ENCODE measurements at places on chromosomes 12 and 14. TPM values are rescaled to one million over a fixed set of nuclear protein-coding genes. Genes with fewer than 3 reads are reported as not detected.
A peak's percentile ranks its signal among the peaks of the same experiment; 100 is the strongest.

DNA sequence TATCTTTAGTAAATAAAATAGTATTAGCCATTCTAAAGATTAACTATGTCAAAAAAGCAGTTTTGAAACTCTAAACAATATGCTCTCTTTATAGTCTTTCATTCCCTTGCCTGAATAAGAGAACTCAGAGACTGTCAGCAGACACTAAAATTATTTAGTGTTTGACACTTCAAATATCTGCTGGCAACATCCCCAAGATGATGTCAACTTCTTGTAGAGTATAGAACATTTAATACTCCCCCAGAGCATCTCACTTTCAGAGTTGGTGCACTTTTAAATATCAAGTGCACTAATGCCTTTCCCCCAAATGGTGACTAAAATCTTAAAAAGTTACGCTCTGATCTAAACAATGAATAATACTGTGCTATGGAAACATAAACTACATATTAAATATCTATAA, 374.9 kb downstream of the SLC6A15 start:
- no peak for DNase-seq

DNA sequence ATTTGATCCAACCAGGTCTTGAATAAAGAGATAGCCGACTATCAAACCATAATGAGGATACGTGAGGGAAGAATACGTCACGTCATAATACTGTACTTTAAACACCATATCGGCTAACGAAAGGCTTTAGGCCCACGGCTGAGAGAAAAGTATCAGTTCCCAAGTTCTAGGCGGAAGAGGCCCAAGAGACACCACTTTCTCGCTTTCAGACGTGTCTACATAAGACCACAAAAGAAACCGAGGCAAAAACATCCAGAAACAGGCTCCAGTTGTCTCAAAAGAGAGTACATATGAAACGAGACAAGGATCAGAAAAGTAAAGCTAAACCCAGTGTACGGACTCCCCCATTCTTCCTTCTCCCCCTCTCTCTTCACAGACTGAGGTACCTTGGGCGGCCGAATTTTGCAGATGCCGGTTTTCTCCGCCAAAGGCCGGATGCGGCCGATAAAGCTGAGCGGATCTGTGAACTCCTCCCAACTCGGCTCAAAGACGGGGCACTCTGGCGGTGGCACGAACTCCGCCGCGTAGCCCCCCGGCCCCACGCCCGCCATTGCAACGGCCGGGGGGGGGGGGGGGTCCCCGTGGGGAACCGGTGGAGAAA, 479 bp downstream of the KDM5A start:
- DNase-seq: peak; percentile 37

DNA sequence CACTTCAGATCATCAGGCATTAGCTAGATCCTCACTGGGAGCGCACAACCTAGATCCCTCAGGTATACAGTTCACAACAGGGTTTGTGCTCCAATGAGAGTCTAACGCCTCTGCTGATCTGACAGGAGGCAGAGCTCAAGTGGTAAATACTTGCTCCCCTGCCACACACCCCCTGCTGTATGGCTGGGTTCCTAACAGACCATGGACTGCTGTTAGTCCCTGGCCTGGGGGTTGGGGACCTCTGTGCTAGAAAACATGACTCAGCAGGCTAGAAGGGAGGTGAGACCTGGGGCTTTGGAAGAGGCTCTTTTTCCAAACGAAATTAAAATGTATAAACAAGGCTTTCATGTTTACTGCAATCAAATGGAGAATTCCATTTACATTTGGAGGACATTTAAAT, 691.1 kb downstream of the FLRT2 start:
- DNase-seq: no peak

PLEKHH1 gene
- not detected for total RNA-seq

EPS8 gene
- total RNA-seq: 1.5 TPM

DNA sequence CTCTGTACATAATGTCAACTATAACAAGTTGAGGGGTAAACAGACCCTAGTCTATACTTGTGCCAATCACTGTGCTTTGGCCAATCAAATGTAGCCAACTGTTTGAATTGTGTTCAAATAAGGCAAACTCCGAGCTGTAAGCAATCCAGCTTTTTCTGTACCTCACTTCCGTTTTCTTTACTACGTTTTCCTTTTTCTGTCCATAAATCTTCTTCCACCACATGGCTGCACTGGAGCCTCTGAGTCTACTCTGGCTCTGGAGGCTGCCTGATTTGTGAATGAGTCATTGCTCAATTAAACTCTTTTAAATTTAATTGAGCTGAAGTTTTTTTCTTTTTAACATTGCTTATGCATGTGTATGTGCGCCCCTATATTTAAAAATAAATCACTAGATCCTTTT, 29.7 kb downstream of the CLEC1A start:
- DNase-seq: no peak

SPIC gene
- total RNA-seq: not detected

HPD gene
- not detected for total RNA-seq

GRCh38 chr14:95163666-95164065, 6.3 kb upstream of the DICER1 start:
- no peak for DNase-seq

DNA sequence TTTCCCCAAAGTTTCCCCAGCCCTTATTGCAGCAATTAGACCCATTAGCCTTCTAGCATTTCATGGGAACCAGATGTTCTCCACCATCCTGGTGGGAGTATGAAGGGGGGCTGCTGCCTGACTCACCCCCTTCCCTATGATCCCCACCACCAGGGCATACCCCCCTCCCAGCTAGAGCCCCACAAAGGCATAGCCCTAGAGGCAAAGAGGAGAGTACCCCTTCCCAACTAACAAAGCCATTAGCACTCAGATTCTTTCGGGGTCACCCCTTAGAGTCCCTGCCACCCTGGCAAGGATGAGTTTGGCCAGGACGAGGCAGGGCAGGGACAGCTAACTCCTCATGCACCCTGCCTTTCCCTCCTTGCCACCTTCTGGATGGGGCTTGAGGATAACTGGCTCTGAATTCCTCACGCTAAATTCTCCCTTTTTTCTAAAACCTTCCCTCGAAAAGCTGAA, 9.2 kb downstream of the RARG start:
- no peak for DNase-seq

- DNase-seq: no peak
Observed at GRCh38 chr12:30932881-30933280, 6.3 kb downstream of the TSPAN11 start.

DNA sequence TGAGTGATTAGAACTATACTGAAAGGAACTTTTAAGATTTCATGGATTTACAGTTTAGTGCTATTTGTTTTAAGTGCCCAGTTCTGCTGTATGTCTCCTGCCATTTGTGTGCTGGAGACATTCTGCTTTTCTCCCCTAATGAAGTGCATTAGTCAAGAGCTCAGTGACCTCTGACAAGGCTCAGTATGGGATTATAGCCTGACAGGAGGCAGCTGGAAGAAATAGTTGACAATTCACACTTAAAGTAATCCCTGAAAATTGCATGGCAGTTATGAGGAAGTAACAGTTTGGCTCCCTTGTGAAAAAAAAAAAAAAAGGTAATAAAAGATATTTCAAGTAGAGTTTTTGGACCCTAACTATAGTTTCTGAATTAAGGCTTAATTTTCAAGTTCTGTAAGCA, 70.3 kb downstream of the ALX1 start:
- no peak for DNase-seq

CD163L1 gene
- 0.08 TPM for total RNA-seq

DNA sequence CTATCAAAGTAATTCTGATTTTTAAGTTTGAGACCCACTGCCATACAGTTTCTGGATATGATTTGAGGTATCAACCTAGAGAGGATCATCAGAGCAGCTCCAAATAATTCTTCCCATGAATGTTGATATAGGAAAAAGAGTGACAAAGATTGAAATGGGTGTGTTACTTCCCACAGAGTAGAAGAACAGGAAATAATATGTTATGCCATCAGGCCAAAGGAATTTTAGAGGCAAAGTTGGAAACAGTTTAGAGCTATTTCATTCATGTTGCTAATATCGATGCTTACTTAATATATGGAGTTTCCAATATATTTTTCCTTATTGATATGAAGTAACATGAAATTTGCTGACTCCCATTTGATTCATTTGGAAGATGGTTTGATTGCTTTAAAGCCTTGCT, 8.9 kb upstream of the MSRB3 start:
- no peak for DNase-seq

DNA sequence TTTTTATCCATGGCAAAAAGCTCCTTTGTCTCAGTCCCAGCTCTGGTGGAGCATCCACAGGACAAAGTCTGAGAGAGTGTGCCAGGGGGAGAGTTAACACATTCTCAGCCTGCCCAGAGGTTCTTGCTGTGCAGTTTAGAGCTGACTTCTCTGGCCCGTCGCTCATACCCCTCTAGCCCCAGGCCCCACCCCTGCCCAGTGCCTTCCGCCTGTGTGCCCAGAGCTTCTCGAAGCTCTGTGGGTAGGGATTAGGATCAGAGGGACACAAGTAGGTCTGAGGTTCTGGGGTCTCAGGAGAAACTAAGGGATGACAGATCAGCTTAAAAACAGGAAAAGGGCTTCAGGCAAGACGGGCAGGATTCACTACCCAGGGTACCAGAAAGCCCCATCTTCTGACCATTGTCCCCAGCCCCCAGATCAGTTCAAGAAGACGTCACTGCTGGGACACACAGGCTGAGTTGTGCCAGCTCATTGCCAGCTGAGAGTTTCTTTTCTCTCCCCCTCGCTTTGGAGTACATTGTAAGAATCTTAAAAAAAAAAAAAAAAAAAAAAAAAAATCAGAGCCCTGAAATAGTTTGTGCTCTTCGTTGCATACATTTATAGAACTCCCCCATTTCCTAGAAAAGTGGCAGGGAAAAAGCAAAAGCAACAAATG, 127.0 kb downstream of the GCH1 start:
- no peak for DNase-seq

- DNase-seq: no peak
Observed at GRCh38 chr12:53972152-53972702, 699 bp upstream of the HOXC11 start.

- no peak for DNase-seq
Observed at GRCh38 chr14:103879570-103880347, 32.4 kb upstream of the PPP1R13B start.

B4GALNT3 gene
- 1.7 TPM for total RNA-seq

ANGEL1 gene
- 14.0 TPM for total RNA-seq

POLE gene
- total RNA-seq: 54.7 TPM

DNA sequence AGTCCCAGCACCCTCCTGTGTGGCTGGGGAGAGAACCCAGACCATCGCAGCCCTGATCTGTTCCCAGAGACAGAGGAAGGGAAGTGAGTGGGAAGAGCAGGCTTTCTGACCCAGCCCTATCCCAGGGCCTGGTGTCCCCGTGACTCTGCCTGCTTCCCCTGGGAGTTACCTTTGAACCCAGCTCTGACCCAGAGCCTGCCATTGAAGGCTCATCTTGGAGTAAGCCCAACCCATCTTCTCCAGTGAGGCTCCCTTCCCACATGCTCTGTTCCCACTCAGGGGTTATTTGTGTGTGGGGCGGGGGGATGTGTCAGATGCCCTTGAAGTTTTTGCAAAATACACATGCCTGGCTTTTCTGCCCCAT, 6.0 kb downstream of the TMEM63C start:
- DNase-seq: no peak

KLHL33 gene
- 0.39 TPM for total RNA-seq

CABP1 gene
- not detected for total RNA-seq

KRT6C gene
- not detected for total RNA-seq

GRCh38 chr12:51098611-51099010, 15.2 kb upstream of the CSRNP2 start:
- DNase-seq: no peak

DNA sequence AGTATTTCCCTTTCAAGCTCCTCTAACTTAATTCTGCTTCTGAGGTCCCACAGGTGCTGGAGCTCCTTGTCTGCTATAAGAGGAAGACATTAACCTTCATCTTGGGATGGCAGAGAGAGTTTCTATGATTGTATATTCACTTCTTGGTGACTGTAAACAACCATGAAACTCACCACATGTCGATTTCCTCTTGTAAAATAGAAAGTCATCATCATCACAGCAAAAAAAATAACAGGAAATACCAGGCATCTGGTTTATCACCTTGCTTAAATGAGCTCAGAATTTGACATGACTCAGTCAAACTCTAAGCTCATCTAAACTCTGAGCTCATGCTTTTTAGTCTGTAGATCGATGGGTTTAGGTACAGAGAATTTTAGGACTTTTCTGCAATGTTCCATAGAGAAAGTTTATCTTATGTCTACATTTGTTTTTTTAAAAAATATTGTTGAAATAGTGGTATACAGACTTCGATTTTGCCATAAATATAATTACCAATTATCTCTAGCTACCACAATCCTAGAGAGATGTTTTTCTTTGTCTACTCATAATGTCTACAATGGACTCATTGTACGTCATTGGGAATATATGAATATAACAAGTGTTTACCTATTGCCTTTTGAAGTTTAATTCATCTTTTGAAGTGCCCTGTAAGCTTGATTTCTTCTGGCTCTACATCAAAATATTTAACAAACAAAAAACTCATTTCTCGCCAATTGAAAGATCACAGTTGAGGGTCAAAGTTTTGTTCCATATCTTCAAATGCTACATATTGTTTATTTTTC, 58.4 kb downstream of the IGF1 start:
- DNase-seq: no peak

GRCh38 chr14:98799891-98800290, 472.1 kb downstream of the BCL11B start:
- no peak for DNase-seq

GRCh38 chr14:85533023-85533860, 3.3 kb downstream of the FLRT2 start:
- DNase-seq: no peak

ANP32D gene
- total RNA-seq: not detected

- no peak for DNase-seq
Observed at GRCh38 chr12:75767957-75768356, 256.5 kb upstream of the KRR1 start.

TSPAN11 gene
- not detected for total RNA-seq

DNA sequence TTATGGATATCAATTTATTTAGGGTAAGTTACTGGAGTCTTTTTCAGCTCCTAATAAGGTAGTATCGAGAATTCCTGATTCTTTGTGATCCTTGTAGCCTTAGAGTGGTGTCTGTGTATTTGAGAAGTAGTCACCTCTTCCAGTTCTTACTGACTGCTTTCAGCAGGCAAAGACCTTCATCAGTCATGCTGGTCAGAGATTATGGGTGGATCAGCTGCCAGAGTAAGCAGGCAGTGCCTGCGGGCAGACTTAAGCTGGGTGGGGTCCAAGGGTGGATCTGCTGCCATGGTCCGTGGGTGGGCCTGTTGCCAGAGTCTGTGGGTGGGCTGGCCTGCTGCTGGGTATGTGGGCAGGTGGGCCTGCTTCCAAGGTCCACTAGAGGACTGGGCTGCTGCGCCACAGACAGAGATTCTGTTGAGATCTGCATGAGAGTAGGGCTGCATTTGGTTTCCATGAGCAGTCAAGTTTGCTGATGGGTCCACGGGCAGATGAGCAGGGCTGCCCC, 188.7 kb downstream of the ANO2 start:
- DNase-seq: no peak

DNA sequence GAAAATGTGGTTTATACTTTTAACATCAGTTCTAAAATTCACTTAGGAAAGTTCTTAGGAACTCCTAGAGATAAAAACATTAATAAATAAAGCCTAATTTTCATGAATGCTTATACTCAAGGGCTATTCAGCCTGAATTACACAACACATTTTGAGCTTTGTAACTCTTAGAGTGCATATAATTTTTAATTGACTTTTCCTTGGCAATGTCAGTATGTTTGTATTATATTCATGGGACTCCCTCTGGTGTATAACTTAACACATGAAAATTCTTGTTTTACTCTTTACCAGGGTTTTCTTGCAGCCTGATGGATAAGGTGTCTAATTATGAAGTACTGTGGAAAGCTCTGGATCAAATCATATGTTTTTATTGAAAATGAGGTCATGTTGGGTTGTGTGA, 150.6 kb upstream of the HMGA2 start:
- no peak for DNase-seq

GRCh38 chr12:58009405-58010195, 68.2 kb downstream of the ATP23 start:
- DNase-seq: no peak

SLC17A8 gene
- total RNA-seq: not detected

GIT2 gene
- 95.9 TPM for total RNA-seq
